ENCODE measurements at places on chromosomes 11 and 22.

DNA sequence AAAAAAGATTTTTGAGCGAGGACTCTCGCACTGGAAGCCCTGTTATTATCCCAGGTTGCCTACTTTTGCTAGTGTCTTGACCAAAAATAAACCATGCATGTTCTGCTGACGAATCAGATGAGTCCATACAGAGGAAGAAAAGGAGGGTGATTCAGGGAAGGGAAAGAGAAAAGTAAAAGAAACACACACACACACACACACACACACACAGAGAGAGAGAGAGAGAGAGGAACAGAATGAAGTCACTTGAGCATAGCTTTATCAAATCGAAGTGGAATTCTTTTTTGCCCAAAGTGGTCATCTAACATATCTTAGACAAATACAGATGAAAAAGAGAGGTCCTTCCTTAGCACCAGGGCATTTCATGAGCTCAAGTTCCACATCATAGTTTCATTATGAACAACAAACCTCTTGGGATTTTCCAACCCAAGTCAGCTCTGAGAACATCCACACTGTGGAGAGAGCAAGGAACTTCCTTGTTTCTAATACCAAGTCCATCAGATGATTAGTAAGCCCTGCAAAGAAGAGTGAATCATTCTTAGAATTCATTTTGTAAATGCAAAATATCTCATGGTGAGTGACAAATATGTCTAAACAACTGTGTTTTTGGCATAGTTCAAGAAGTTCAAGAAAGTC lies 7.7 kb upstream of the MMP12 start:
- DNase-seq, result no peak

- no peak for DNase-seq
Observed at GRCh38 chr11:45224766-45225165, 61.4 kb downstream of the SYT13 start.

DNA sequence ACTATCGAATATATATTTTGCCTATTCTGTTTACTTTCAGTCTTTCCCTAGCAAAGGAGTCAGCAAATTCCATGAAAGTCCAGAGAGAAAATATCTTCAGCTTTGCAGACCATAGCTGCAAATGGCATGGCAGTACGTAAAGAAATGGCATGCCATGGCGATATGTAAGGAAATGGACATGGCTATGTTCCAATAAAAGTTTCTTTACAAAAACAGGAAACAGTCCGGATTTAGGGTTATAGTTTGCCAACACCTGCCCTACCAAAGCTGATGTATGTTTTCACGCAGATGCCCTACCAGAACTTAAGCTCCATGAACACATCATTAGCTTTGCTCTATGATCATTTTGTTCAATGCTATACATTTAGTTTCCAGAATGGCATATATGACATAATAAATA lies 19.5 kb downstream of the KIAA0930 start:
- DNase-seq, result no peak

GRCh38 chr11:92511522-92512203 lies 287.0 kb downstream of the FAT3 start:
- DNase-seq, result no peak

DNA sequence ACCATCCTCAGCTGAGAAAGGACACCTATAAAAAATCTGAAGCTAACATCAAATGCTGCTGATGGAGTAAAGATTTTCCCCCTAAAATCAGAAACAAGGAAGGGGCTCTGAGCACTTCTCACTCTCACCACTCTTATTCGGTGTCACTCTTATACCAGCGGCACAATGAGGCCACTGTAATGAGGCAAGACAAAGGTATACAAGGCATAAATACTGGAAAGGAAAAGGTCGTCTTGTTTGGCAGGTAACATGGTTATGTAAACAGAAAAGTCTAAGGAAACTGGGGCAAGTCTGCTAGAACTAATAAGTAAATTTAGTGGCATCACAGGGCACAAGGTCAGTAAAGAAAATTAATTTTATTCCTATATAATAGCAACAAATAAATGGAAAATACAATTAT lies 8.1 kb upstream of the MOB2 start:
- no peak for DNase-seq

GRCh38 chr11:125451400-125452124 lies 44.5 kb downstream of the FEZ1 start:
- DNase-seq, result no peak

DNA sequence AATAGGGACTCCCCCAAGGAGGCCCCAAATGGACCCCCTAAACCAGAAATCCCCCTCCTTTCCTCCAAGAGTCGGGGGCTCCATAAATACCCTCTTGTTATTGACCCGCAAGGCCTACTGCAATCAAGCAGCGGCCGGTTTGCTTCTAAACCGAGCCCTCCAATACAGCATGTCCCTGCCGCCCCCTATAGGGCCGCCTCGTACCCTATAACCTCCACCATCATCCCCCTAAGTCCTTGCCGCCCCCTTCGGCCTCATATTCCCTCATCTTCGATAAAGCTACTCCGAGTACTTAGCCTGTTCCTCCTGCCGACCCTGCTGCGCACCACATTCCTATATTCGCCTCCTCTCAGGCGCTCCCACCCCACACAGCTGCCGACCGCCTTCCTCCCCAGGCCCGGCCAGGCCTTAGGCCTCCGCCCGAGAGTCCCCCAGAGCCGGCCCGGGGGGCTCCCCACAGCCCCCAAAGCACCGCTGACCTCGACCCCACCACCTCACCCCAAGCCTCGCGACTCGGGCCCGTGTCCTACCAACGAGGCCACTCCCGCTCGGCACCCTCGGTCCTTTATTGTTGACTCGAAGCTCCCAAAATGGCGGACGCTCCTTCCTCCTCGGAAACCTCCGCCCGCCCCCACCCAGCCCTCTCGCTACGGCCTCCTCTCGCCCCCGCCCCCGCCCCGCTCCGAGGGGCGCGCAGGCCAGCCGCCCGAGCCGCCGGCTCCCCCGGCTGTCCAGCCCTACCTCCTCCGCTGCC lies 430 bp downstream of the DDX6 start:
- no peak for DNase-seq

DNA sequence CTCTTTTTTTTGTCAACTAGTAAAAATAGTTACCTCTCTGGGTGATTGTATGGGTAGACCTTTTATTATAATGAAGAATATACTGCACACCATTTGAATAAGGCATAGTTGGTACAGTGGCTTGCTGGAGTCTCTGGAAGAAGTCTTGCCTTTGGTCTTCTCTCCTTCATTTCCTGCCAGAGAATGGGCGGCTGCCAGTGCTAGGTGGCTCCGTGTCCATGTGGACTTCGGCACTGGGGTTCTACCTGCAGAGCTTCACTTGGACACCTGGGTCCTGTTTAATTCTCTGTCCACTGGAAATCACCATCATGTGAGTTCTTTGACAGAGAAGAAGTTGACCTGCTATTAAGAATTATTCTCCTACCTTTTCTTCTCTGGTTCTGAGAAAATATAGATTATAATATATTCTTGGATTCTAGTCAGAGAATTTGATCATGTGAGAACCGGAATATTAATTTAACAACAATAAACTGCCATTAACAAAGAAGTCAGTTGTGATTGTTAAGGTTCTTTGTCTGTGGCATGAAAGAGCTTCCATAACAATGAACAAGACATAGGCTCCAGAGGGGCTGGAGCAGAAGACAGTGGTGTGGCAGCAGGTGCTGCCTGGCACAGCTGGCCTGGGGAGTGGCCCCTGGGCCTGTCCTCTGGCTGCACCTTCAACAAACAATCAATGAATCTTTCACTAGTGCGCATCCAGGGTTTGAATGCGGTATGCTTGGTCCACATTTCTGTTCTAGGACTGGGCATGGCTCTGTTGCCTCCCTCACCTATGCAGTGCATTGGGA lies 77.5 kb downstream of the PPFIBP2 start:
- DNase-seq, result no peak

DNA sequence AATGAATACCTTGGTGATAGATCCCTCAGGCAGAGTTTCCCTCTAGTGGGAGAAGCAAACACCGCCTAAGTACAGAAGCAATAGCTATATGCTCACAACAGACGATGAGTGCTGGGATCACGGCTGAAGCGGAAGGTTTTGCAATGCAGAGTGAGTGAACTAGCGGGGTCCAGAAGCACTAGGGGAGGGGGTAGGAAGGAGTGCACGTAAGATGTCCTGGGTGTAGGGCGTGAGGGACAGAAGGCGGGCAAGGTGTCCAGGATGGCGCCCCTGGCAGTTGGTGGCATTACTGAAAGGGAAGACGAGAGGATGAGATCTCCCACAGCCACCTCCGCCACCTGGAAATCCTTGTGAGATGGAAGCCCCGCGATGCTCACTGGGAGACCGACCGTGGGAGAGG lies 81.0 kb downstream of the ETS1 start:
- DNase-seq, result no peak

DNA sequence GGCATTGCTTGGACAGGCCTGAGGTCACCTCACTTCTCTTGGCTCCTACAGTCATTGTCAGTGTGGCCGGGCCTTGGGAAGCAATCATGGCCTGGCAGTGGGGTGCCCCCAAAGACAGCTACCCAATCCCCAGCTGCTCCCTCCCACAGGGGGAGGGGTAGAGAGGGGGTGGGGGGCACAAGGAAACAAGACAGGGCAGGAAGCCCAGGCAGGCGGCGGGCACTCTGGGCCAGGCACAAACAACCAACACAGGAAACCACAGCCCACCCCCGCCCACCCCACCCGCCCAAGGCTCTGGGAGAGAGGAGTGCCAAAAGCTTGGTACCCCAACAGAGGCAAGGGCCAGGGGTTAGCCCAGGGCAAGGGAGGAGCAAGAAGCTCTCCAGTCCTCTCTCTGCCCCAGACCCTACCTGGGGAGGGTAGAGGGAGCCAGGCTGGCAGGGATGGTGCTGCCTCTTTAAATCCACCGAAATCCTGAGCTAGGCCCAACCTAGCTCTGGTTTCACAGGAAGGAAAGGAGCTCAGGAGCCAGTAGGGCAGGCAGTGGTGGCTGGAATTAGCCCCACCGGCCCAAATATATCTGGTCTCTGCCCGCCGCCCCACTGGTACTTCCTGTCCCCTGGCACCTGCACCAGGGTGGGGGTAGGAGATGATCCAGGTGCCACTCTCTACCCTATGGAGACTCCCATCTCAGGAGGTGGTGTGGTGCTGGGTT lies 12.2 kb downstream of the BCL9L start:
- DNase-seq, result no peak

DNA sequence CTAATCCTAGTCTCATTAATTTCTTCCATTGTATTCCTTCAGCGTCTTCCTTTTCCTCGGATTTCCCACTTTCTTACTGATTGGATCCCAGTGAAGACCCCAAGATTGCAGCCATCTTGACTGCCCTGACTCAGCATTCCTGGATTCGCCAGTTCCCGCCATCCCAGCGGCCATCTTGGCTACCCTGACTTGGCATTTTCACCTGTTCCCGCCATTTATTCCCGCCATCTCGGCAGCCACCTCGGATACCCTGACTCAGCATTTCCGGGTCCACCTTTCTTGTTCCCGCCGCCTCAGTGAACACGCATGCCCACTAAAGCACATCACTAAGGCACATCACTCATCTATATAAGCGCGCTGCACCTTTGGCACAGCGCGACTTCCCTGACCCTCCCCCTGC lies 13.8 kb upstream of the OR56A3 start:
- DNase-seq, result no peak

GRCh38 chr11:62401811-62402210 lies 17.0 kb upstream of the SCGB1A1 start:
- no peak for DNase-seq

- DNase-seq, result no peak
Observed at GRCh38 chr11:1072821-1073231, 1.8 kb upstream of the MUC2 start.

DNA sequence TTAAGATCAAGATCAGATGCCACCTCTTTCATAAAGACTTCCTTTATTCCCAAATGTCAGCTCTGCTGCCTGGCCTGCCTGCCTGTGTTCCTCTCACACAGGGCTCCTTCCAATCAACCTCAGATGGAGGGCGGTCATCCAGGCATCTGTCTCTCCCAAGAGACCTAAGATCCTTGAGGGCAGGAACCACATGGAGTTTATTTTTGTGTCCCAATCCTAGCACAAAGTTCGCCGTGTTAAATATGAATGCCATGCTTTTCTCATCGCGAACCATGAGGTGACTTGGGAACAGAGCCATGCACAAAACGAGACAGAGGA lies 72.7 kb upstream of the ARFGAP3 start:
- no peak for DNase-seq

- DNase-seq, result no peak
Observed at GRCh38 chr11:17684550-17684949, 34.8 kb upstream of the MYOD1 start.

DNA sequence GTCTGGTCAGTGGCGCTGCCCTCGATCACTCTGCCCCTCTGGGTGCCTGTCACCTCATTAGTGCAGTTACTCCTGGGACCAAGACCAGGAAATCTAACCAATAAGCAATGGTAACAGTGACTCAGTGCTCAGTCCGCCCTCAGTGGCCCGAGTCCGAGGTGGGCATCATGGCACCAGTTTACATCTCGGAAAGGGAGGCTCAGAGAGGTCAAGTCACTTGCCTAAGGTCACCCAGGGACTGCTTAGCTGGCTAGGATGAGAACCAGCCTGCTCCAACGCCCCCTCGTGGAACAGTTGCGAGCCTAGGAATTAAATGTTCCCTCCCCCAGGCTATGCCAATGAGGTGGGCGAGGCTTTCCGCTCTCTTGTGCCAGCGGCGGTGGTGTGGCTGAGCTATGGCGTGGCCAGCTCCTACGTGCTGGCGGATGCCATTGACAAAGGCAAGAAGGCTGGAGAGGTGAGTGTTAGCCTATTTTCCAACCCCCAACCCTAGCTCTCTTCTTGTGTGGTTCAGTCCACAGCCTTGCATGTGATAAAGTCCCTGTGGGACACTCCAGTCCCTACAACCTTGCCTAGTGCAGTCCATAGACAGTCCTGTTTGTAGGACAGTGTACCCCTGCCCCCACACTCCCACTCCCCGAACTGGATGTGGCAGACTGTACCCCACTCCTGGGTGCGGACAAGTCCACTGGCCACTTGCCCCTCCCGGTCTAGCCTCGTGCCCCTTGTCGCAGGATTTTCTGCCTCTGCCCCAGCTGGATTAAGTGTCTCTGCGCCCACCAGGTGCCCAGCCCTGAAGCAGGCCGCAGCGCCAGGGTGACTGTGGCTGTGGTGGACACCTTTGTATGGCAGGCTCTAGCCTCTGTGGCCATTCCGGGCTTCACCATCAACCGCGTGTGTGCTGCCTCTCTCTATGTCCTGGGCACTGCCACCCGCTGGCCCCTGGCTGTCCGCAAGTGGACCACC lies 1.1 kb downstream of the MTFP1 start:
- DNase-seq, result no peak

- no peak for DNase-seq
Observed at GRCh38 chr11:71062199-71062598, 190.2 kb downstream of the SHANK2 start.

- DNase-seq, result no peak
Observed at GRCh38 chr11:69240332-69241074, 53.5 kb upstream of the MYEOV start.

DNA sequence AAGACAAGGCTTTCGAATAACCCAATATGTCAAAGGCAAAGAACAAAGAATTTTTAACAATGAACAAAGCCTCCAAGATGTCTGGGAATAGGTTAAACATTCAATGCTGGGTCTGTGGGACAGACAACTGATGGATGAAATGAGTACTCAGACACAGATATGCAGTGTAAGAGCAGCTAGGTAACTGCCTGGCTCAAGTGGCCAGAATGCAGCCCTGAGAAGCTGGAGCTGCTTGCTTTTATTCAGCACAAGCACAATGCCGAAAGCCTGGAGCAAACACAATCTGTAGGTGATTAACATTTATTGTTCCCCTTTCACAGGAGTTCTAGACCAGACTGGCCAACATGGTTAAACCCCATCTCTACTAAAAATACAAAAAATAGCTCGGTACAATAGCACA lies 24.0 kb downstream of the GLYAT start:
- DNase-seq, result no peak

Measured in HS-27A (cell line).